ENCODE measurements at places on chromosomes 16 and 17. TPM values are rescaled to one million over a fixed set of nuclear protein-coding genes. Genes with fewer than 3 reads are reported as not detected.

- DNase-seq, result no peak
These were observed 19.4 kb downstream of the UTS2R start for GRCh38 chr17:82390860-82391435.

DNA sequence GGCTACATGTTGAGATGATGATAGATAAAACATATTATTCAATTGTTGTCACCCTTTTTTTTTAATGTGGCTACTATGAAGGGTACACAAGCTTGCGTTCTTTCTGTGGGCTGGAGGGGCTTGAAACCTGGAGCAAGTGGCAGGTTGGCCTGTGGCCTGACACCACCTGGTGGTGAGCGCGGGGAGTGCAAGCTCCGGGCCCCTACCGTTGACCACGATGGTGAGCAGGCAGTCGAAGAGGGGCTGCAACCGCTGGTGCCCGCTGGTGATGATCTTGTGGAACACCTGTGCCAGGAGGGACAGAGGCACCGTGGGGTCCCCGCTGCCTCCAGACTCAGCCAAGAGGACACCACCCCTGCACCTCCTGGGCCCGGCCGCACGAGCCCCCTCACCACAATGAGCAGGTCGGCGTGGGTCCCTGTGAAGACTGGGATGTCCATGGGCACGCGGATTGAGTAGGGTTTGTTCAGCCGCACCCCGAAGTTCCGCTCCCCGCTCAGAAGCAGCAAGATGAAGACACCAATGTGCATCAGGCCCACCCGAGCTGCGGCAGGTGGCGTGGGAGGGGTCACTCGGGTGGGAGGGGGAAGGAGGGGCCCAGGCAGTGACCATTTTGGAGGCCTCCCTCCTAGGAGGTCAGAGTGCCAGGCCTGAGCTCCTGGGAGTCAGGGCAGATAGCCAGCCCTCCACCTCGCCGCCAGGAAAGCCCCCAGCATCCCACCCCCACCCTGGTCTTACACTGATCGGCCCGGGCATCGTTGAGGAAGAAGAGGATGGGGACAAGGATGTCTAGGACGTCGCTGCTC lies 14.4 kb downstream of the HID1 start:
- DNase-seq, result peak; percentile 67

DNA sequence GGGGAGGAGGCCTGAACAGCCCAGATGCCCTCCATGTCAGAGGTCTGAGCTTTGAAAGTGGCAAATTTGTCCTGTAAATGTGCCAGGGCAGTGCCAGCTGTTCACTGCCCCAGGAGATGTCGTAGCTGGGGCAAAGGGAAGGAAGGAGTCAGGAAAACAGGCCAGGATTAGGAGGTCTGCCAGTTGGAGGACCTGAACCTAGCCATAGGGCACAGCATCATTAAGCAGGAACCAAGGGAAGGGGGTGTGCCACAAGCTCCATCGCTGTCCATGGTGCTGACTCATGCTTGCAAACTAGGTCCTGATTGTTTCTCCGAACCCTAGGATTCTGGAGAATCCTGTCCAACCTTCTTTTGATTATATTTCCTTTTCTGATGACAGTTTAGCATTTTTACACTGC lies 124.2 kb downstream of the TMEM132E start:
- peak; percentile 66 for DNase-seq

- no peak for DNase-seq
These were observed 41.3 kb upstream of the DNAH17 start for GRCh38 chr17:78618264-78619066.

DNA sequence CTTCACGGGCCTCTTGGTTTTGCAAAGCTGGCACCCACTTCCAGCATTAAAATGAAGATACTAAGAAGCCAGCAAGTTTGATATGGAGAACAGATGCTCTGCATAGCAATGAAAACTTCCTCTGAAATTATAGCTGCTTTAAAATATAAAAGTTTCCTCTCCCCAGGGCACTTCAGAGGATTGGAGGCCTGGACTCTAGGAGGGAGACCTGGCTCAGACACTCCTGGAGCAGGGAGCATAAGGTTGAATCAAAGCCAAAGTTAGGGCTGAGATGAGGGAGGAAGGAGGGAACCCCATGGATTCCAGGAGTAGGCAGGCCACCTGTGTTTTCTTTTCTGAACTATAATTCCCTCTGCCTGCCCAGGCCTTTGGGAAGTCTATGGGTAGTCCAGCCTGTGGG lies 176.0 kb upstream of the RPL38 start:
- DNase-seq, result peak; percentile 80

DNA sequence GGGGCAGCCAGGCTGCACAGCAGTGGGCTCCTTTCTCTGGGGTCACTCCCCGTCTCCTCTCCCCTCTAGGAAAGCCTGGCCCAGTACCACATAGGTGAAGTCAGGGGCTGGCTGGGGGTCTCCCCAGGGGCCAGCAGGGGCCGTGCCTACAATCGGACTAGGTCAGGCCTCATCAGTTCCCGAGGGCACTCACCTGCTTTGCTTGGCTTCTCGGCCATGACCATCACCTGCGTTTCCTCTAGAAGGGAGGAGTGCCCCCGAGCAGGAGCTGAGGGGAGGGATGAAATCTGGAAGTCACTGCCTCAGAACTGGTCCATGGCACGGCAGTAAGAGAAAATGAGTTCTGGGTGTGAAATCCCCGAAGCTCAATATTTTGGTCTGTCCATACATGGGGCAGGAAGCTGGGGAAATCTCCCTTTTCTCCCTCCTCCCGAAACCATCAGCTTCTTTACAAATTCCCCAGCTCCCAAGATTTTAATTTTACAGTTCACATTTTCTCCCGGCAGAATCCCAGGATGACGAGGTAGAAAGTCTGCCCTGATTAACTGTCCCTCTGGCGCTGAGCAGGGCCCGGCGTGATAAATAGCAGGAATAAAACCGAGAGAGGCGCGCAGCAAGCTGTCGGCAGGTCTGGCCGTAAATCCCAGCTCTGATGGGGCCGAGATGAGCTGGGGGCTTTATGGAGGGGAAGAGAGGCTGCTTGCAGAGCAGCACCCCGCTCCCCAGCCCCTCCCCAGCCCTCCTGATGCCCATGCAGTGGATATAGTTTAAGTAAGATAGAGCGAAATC lies 172.1 kb downstream of the RBFOX3 start:
- peak; percentile 61 for DNase-seq

DNA sequence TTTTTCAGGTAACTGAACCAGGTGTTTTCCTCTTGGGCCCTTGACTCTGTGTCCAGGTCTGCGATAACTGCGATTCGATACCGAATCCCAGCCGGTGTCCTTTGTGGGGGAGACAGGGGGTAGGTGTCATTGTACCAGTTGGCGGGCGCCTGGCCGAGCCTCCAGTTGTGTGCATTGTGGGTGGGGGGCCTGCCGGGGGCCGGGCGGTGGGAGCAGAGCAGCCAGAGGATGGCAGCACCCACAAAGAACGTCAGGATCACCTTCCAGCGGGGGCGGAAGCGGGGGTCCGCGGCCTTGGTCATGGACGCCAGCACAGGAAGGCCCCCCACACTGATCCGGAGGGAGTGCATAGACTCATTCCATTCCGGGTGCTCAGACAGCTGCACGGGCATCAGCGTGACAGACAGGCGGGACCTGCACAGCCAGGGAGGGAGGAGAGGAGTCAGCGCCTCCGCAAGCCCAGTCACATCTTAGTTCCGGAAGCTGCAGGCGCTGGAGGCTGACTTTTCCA lies 12.3 kb downstream of the CANT1 start:
- DNase-seq, result no peak

DNA sequence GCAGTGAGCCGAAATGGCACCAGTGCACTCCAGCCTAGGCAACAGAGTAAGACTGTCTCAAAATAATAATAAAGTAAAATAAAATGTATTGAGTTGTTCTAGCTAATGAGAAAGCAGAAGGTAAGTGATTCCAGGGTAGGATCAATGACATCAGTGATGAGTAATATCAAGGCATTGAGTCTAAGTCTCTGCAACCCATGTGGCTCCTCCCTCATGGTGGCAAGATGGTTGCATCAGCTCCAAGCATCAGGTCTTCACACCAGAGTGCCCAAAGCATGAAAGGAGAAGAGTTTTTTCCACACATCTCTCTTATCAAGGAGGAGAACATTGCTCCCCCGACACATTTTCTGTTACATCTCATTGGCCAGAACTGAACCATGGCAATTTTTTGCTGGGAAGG lies 34.8 kb upstream of the GAS7 start:
- DNase-seq, result no peak

The RANBP10 gene
- 3.0 TPM for total RNA-seq

The MYLK3 gene
- 9.1 TPM for total RNA-seq
